ENCODE measurements at places on chromosomes 5 and 9. TPM values are rescaled to one million over a fixed set of nuclear protein-coding genes. Genes with fewer than 3 reads are reported as not detected.

The SLC6A3 gene
- total RNA-seq: not detected

The BTNL8 gene
- not detected for total RNA-seq

The FCN1 gene
- total RNA-seq: not detected

The ALDH1A1 gene
- total RNA-seq: 196 TPM

The MYORG gene
- total RNA-seq: 3.6 TPM

The PROB1 gene
- total RNA-seq: 7.2 TPM

The PCSK1 gene
- total RNA-seq: 2.3 TPM

The APBA1 gene
- 22.5 TPM for total RNA-seq

The PCDHB7 gene
- total RNA-seq: 0.57 TPM

The SEMA6A gene
- 9.5 TPM for total RNA-seq

The P4HA2 gene
- 42.8 TPM for total RNA-seq

The PKD2L2 gene
- total RNA-seq: not detected

The PRR7 gene
- 21.2 TPM for total RNA-seq

The SLC25A2 gene
- 0.48 TPM for total RNA-seq

The PCDH1 gene
- 211 TPM for total RNA-seq

The C5orf58 gene
- not detected for total RNA-seq

The OMD gene
- total RNA-seq: under 0.01 TPM

The ZNF883 gene
- total RNA-seq: 0.65 TPM

The SLC34A1 gene
- total RNA-seq: not detected

Data from vein endothelial cell (primary cell).